Nephron progenitor cell (in vitro differentiated cells): ENCODE measurements at places on chromosomes 12 and 14.

GRCh38 chr12:84172823-84173424, 739.7 kb downstream of the SLC6A15 start:
- DNase-seq, result no peak

DNA sequence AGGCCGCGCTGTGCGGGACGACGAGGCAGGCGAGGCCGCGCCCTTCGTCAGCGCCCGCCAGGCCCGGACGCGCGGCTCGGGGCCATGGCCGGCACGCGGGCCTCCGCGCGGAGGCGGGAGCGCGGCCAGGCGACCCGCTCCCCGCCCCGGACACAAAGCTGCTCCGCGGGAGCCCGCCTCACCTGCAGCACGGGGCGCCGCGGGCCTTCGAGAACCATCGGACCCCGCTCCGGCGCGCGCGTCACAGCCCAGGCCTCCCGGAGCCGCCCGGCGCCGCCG, 342 bp downstream of the DICER1 start:
- DNase-seq, result no peak

- DNase-seq, result no peak
Observed at GRCh38 chr12:43208221-43208620, 343.8 kb downstream of the ADAMTS20 start.

GRCh38 chr12:21710958-21711775, 53.5 kb upstream of the LDHB start:
- no peak for DNase-seq

- DNase-seq, result no peak
Observed at GRCh38 chr14:105519946-105520698, 6.3 kb upstream of the TMEM121 start.

DNA sequence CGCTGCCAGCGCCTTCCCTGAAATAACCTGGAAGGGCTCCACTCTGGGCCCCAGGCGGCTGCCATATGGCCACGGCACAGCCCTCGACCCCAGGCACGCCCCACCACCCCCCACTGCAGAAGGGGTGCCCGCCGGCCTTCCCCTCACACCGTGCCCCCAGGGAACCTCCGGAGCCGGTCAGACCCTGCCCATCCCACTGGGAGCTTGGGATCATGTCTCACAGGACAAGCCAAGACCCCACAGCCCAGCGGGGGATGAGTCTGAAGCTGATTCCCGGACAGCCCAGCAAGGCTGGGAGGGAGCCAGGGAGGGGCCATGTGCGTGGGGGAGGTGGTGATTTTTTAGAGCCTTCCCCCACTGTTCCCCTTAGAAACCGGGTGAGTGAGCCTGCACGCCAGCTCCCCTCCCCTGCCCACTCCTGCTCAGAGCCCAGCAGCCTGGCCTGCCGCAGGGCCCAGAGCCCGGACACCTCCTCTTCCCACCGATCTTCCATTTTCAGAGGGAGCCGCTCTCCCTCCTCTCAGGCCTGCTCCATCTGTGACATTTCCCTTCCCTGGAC, 1.4 kb downstream of the RIMBP2 start:
- peak; percentile 47 for DNase-seq

DNA sequence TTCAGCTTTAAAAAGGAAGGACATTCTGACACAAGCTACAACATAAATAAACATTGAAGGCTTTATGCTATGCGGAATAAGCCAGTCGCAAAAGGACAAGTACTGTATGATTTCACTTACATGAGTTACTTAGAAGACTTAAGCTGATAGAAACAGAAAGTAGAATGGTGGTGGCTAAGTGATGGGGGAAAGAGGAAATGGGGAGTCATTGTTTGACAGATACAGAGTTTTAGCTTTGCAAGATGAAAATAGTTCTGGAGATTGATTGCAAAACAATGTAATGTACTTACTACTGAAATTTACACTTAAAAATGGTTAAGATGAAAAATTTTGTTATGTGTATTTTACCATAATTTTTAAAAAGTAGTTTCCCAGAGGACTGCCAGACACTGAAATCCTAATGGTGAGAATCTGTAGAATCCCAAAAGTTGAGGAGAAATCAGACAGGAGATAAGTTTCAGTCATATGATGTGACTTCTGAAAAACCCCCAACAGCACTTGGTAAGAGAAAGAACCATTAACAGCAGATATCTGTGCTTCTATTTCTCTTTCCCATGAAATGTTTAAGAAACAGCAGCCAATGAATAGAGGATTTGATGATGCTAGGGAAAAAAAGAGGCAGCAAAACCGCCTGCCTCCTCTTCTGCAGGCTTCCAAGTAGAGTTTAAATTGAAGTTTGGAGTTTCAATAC, 16.6 kb upstream of the CLEC2A start:
- DNase-seq, result no peak

- DNase-seq, result no peak
Observed at GRCh38 chr14:89140326-89140725, 276.7 kb downstream of the FOXN3 start.

DNA sequence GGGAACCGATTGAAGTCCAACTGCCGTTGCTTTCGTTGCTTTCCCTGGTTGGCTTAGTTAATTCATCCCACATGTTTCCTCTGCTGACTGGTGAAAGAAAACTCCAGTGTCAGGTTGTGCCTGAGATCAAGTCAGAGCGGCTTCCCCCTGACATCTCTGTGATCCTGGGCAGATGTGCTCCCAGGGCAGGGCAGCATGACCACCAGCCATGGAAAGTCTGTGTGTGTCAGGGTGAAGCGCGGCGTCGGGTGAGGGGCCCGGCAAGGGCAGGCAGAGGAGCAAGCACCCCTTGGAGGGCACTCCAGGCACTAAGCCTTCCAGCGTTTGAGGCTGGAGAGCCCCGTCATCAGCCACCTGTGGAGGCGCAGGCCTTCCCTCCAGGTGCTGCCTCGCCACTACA, 54.5 kb upstream of the IGF1 start:
- peak; percentile 6 for DNase-seq

DNA sequence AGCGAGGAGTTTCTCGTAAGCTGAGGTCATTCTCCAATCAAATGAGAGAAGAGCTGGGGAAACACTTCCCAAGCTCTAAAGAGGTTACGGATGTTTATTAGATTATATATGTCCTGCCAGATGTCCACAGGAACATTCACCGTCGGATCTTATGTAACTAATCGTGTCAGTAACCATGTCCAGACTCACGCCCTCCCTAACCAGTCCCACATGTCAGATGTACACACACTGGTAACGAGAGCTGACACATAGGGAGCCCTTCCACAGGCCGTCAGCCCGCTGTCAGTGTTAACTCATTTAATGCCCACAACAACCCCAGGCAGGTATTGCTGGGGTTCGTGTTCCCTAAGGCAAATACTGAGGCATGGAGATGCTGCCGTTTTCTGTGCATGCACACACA, 223.7 kb upstream of the RTL1 start:
- DNase-seq, result no peak

- DNase-seq, result no peak
Observed at GRCh38 chr12:617304-617915, 45.8 kb downstream of the NINJ2 start.

DNA sequence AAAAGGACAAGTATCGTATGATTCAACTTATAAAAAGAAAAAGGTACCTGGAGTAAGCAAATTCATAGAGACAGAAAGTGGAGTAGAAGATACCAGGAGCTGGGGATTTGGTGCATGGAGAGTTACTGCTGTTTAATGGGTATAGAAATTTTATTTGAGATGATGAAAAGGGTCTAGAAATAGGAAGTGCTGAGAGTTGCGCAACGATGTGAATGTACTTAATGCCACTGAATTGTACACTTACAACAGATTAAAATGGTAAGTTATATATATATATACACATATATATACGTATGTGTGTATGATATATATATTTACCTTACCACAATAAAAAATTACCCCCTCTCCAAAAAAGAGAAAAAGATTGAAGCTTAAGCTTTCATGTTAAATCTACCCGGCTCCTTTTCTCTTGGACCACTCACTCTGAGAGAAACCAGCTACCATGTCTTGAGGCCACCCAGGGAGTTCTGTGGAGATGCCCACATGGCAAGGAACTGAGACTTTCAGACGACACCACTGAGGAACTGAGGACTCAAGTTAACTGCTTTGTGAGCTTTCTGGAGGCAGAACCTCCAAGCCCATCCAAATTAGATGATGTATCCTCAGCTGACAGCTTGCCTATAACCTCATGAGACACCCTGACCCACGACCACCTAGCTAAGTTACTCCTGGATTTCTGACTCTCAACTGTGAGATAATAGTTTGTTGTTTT, 130.0 kb upstream of the BTG1 start:
- DNase-seq, result no peak

- DNase-seq, result no peak
Observed at GRCh38 chr14:100370003-100370402, 46.9 kb downstream of the SLC25A47 start.

GRCh38 chr14:101380940-101381339, 180.4 kb upstream of the DIO3 start:
- no peak for DNase-seq

DNA sequence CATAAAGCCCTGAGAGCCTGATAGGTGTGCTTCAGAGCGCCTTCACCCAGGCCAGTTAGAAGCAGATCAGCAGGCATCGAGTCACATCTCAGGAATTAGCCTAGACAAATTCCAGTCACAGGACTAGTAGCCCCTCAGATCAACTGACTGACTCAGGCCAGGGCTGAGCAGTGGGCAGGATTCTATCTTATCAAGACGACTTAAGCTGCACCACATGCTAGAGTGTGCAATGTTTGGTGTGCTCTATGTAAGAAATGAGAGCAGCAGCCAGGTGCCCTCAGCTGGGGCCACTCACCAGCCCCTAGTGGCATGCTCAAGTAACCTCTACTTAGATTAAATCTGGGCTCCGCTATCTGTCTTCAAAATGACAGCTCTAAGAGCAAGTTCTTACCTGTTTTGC, 19.7 kb upstream of the NGB start:
- no peak for DNase-seq
